ENCODE measurements at places on chromosomes 2 and 18.

DNA sequence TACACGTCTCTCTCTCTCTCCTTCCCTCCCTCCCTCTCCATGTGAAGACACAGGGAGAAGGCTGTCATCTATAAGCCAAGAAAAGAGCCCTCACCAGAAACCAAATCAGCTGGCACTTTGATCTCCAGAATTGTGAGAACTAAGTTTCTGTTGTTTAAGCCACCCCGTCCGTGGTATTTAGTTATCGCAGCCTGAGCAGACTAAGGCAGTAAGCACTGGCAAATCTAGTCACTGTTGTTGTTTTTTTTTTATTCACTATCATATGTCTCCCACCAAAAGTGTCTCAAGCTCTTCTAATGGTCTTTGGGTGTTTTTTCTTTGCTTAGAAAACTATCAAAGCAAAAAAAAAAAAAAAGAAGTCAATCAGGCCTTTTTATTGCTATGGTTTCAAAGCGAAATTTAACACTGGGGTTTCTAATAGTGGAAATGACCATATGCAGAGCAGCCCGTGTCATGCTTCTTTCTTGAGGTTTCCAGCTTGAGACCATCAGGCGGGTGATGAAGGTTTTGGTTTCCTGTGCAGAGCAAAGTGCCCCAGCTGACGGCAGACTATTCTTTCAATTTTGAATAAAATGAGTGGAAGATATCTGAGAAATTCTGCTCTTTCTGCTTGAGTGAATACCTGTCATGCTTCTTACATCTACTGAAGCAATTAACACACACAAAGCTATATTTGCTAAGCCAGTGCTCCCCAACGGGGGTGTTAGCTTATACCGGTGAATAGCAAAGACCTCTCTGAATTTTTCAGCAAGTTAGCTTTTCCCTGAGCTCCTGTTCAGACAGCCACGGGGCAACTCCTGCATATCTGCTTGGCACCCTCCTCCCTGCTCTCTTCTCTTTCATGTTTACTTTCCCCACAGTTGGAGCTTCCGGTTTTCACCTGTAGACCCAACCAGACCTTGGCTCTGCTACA lies 394.1 kb upstream of the ATP5MC3 start:
- DNase-seq = no peak

- no peak for DNase-seq
Observed at GRCh38 chr2:63053889-63054602, 3.4 kb downstream of the OTX1 start.

GRCh38 chr2:100793220-100793619 lies 26.7 kb upstream of the NPAS2 start:
- no peak for DNase-seq

DNA sequence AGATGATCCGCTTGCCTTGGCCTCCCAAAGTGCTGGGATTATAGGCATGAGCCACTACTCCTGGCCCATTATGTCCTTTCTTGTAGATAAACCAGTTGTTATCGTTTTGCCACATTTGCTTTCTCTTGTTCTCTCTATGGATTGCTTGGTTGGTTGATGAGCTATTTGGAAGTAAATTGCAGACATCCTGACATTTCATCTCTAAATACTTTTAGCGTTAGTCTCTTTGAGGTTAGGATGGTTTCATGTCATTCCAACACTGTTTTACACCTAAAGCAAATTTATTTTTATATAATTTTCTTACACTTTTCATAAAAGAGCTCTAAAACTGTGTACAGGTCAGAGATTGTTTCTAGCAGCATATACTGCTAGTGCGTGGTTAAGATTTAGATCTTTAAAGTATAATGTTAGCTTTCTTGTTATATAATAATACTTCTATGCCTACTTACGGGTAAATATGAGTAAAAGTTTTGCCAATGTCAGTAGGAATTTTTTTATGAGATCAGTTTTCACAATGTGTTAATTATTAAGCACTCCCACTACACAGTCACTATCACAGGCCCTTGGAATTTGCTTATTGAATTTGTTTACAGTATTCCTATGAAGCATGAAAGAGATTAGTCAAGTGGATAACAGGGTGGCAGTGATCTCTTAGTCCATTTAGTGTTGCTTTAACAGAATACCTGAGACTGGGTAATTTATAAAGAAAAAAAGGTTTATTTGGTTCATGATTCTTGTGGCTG lies 10.3 kb downstream of the POLI start:
- no peak for DNase-seq

Data from stimulated activated CD4-positive, alpha-beta T cell treated with anti-CD3 and anti-CD28 coated beads, Interleukin-12 subunit alpha, Interleukin-12 subunit beta, amount 100 ng/mL, for 24 hours (primary cell).